Adipocyte (in vitro differentiated cells): ENCODE measurements at places on chromosomes 16 and 17.

DNA sequence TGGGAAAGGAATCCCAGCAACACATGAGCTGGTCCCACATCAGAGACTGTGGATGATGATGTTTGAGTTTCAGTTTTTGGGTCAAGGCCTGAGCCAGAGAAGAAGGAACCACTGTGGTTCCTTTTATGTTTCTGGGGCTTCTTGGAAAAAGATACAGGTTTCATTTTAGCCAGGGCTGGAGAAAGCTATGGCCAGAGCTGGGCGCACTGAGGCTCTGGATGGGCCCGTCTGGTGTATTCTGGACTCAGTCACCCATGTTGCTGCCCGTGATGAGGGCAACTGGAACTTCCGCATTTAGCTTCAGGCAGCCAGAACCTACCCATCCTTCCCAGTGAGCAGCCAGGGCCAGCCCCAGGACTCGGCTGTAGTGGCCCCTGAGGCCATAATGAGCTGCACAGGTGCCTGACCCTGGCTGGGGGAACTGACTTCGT lies 15.0 kb upstream of the PITPNA start:
- no peak for DNase-seq

DNA sequence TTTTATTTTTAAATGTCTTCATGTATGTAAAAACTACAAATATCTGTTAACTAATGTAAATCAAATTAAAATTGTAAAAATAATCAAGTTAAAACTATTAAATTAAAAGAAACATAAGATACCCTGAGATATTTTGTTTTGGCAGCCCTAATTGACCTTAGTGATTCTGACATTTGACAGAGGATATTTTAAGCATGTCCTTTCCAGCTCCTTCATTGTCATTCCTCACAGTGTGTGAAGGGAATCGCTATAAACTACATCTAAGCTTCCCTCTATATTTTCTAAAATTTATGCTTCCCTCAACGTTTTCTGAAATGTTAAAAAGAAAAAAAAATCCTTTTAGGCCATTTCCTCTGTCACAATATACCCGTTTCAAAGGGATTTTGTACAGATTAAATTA lies 20.2 kb downstream of the CEP112 start:
- DNase-seq = no peak

DNA sequence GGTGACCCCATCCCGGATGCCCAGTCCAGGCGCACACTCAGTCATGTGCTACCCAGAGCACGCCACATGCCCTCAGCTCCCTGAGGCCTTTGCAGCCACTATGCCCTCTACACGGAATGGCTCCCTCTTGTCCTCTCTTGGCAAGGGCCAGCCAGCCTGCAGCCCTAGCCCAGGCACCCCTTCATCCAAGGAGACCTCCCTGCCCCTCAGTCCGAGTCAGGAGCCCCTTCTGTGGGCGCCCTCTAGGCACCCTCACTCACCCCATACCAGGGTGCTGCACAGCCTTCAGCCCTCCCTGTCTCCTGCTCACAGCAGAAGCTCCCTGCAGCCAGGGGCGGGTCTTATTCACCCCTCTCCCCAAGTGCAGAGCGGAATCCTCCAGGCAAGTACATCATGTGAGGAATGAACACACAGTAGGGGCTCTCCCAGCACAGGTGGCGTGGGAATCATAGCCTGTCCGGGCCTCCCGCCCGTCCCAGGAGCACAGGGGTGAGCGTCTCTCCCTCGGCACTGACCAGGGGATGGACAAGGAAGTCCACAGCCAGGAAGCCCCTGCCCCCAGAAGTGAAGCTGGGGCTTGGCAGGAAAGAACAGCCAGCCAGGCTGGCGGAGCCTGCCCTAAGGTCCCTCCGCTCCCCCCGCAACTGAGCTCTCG lies 186.9 kb downstream of the RBFOX3 start:
- DNase-seq = no peak

- DNase-seq = no peak
These were observed 14.9 kb upstream of the ADGRG1 start for GRCh38 chr16:57613514-57613913.

DNA sequence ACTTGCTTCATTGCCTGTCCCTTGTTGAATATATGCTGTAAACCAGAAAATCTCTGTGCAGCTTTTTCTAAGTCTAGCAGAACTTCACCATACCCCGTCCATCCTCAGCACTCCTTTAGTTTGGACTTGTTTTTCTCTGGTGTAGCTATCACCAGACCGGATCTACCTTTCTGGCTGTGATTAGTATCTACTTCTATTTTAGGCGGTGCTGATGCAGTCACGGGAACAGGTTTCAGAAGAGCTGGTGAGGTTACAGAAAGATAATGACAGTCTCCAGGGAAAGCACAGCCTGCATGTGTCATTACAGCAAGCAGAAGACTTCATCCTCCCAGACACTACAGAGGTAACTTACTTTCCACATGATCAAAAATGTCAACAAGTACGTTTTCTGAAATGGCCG lies 46.4 kb downstream of the NUP88 start:
- DNase-seq = no peak
